ENCODE measurements at places on chromosomes 7 and 10.
A peak's percentile ranks its signal among the peaks of the same experiment; 100 is the strongest.

- DNase-seq: no peak
Measured at GRCh38 chr10:7891634-7892033, 73.3 kb downstream of the TAF3 start.

DNA sequence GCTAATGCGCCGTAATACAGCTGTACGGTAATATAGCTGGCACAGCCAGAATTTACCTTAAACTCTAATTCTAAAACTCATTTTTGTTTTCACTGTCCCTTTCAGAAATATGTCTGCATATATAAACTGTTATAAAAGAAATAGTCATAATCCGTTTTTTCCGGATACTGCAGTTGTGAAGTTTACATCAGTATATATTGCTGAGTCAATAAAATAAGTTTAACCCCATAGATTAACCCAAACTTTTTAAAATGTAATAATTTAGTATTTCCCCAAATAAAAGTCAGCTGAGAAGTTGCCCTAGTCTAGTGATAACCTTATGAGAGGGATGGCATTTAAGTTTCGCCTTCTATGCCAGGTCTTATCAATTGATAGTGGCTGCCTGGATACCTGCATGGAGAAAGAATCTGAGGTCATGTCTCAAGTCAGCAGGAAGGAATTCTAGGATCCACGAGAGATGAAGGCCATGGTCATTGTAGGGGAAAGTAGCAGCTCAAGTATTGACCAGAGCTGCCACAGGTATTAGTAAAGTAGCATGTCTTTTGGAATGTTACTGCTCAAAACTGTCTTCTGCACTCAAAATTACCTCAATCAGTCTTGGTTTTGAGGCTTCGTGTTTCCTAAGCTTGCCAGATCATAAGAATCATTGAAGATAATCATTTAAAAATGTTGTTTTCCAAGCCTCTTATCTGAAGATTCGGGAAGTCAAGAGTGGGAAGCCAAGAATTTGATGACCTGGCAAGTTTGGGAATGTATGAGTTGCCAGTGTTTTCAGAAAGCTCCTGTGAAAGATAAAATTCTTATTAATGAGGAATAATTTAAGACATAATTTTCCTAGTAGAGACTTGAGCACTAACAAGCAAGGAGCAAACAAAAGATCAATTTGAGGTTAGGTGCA lies 10.8 kb downstream of the PRPS1L1 start:
- no peak for DNase-seq

DNA sequence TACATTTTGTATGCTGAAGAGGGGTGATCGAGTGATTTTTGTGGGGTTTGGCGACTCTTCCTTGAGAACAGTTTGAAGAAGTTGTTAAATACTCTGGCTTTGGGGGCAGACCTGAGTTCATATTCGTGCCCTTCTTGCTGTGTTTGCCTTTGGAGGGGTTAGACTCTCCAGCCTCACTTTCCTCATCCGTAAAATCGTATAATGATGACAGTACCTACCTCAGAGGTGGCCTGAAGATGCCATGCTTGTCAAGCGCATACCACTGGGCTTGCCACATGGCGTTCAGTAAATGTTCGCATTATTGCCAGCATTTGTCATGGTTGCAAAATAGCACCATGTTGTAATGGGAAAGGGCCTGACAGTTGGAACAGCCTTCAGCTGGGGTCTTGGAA lies 1.3 kb downstream of the STK17A start:
- no peak for DNase-seq

DNA sequence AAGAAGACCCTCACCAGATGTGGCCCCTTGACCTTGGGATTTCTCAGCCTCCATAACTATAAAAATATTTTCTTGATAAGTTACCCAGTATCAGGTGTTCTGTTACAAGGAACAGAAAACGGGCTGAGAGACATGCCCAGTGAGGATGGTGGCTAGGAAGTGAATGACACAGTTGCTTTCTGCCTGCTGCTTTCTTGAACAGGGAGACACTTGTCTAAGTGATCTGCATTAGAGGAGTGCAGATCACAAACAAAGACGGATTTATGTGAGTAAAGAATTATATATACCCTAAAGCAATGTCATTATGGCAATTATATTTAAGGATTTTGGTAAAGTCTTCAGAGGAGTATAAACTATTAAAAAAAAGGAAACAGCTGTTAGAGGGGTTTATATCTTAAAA lies 169.2 kb upstream of the AHR start:
- no peak for DNase-seq

GRCh38 chr10:117004227-117005025 lies 561 bp downstream of the SHTN1 start:
- peak; percentile 59 for DNase-seq

GRCh38 chr7:3063016-3063753 lies 19.5 kb upstream of the CARD11 start:
- DNase-seq: no peak

DNA sequence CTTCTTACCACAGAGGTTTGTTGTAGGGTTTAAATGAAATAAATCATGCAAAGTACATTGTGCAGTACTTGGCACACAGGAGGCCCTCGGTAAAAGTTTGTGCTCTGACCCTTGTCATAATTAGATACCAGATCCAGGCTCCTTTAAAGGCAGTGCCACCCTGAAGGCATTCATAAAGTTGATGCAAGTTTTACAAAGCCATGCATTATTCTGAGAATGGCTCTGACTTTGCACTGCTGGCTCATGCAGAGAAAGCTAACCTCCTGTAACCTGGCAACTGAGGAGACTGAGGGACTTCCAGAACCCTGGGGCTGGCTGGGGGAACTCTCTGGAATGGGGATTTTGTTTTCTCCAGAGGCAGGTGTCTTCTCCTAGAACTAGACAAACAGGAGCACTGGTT lies 570.9 kb downstream of the CCSER2 start:
- DNase-seq: no peak

DNA sequence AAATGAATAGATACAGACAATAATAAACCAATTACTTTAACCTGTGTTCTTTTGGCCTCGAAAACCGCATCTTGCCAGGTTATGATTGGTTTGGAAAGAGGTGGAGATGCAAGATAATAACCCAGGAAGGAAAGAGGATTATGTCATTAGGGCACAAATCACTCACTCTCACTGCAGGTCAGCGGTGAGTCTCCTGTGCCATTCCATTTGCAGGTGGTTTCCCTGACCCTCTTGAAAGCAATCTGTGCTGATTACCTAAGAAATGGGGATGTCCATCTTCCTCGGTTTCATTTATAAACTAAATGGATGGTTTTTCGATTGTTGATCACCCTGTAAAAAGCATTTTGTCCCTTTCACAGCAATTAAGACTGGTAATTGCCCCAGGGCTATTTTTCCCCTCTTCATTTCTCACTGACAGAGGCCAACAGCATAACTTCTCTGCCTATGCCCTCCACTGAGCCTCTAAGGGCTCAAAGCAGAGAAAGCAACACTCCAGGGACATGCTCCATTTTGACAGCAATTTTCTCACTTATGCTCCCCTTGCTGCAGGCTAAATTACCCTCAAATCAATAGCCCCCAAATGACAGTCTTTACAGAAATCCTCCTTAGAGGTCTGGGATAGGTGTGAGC lies 257.5 kb downstream of the IPMK start:
- DNase-seq: no peak

DNA sequence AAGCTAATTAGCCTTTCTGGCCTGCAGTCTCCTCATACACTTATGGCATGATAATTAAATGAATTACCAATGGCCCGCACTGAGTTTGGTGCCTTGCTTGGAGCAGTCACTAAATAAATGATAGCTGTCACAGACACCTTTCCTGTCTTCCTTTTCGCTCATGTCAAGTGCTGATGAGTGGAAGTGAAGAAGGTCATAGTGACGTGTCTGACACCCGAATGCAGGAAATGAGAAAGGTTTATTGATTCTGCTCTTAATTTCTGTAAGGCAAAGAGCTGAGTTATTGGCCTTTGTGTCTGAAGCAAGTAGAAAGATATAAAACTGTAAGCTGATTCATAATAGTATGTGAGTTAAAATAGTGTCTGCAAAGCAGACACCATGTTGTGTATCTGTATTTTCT lies 13.2 kb upstream of the ESYT2 start:
- DNase-seq: no peak

DNA sequence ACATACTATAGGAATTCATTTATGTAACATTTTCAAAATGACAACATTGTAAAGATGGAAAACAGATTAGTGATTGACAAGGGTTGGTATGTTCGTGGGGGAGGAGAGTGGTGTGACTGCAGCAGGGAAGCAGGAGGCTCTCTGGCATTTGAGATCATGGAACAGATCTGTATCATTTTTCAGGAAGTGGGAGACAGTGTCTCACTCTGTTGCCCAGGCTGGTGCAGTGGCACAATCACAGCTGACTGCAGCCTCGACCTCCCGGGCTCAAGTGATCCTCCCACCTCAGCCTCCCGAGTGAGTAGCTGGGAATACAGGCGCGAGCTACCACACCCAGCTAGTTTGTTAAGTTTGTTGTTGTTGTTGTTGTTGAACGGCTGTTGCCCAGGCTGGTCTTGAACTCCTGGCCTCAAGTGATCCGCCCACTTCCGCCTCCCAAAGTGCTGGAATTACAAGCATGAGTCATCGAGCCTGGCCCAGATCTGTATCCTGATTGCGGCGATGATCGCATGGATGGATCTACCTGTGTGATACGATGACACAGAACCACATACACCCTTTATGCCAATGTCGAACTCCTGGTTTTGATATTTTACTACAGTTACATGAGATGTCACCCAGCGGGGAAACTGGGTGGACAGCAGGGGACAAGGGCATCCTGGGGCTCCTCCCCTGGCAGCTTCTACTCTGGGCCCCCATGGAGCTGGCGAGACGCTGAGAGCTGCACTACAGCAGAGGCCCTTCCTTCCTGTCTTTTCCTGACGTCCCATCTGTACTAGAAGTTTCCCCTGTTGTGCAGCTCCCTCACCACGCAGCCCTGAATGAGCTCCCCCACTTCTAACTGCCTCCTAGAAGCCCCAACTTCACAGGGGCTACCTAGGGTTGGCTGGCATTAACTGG lies 12.3 kb upstream of the CYTH3 start:
- peak; percentile 76 for DNase-seq

DNA sequence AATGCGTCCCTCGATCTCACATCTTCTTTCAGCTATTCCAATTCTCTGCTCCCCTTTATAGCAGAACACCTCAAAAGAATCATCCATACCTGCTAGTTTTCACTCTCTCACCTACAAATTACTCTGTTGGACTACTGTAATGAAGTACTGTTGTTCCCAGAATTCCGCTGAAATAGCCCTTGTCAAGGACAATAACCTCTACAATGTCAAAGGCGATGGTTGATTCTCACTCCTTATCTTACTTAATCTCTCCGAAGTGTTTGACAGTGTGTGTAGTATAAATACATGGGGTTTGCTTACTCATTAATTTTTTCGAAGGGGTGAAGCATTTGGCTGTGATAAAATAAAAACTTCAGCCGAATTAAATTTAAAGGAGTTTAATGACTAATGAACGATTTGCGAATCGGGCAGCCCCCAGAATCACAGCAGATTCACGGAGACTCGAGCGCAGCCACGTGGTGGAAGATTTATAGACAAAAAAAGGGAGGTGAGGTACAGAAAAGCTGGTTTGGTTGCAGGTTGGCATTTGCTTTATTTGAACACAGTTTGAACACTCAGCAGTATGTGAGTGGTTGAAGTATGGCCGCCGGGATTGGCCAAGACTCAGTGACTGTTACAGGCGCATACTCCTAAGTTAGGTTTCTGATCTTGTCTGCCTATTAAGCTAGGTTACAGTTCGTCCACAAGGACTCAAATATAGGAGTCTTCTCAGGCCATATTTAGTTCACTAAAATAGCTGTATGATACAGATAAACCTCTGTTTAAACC lies 29.8 kb downstream of the SYPL1 start:
- DNase-seq: no peak

GRCh38 chr10:112986544-112987190 lies 36.6 kb downstream of the TCF7L2 start:
- DNase-seq: no peak

GRCh38 chr7:81195033-81195432 lies 276.2 kb upstream of the SEMA3C start:
- DNase-seq: no peak

DNA sequence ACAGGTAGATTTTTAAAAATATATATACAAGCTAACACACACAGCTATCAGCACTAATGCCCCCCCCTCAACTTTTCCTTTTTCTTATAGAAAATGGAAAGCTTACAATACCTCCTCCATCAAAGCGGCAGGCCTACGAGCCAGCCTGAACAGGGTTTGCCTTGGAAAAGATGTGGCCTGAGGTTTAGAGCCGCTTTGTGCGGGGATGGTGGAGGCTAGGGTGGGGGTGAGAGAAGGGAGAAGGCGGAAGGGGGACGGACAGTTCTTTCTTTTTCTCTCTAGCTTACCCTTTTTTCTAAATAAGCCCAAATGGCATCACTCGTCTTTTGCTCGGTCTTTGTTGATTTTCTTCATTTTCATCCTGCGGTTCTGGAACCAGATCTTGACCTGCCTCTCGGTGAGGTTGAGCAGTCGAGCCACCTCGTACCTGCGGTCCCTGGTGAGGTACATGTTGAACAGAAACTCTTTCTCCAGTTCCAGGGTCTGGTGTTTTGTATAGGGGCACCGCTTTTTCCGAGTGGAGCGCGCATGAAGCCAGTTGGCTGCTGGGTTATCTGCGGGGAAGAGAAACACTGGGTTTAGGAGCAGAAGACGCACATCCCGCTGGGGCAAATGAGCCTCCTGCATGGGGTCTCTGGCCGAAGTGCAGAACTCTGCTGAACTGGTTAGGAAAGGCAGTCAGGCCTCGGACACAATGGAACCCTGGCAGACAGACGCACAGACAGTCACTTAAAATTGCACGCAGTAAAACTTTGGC lies 1.9 kb downstream of the HOXA9 start:
- no peak for DNase-seq

DNA sequence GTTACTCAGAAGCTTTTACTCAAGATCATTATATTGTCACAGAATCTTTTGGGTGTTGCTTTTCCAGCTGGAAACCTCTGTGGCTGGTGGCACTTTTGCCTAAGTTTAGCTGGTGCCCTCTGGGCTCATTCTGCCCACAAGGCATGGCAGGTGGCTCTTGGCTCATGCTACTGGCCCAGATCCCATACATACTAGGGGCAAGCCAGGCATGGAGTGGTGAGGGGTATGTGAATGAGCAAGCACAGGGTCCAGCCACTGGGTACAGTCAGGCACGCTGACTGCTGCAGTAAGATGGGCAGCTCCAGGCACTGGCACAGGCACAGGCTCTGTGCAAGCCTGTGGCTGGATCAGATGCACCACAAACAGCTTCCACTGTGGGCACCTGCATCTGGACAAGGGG lies 375.0 kb upstream of the SEMA3C start:
- DNase-seq: no peak

DNA sequence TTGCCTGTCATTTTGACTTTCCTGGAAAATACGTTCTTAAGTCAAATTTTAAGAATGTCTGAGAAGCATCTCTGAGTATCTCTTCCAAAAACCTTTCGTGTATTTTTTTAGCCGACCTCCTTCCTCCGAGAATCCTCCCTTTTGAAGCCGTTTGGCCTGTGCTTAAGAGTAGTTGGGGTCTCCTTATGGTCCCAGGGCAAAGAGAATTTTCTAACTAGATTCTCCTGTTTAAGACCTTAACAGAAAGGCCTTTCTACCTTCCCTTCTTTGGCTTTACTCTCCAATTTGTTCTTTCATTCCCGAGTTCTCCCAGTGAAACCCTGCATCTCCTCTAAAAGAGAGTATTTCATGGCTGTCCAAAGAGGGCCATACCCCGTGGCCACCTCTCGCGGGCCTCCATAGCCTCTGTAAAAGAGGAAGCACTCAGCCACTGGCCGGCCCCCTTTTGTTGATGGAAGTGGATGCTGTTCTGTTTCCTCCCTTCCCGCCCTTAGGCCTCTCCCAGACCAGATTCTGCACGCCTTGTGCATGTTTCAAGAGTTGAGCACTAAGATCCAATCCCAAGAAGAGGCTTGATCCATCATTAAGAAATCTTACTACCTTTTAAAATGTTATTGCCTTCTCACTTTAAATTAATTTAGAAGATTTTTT lies 6.6 kb upstream of the FEZF1 start:
- no peak for DNase-seq
